WTC11 (cell line): ENCODE measurements at places on chromosomes 5 and 9. TPM values are rescaled to one million over a fixed set of nuclear protein-coding genes. Genes with fewer than 3 reads are reported as not detected.

DNA sequence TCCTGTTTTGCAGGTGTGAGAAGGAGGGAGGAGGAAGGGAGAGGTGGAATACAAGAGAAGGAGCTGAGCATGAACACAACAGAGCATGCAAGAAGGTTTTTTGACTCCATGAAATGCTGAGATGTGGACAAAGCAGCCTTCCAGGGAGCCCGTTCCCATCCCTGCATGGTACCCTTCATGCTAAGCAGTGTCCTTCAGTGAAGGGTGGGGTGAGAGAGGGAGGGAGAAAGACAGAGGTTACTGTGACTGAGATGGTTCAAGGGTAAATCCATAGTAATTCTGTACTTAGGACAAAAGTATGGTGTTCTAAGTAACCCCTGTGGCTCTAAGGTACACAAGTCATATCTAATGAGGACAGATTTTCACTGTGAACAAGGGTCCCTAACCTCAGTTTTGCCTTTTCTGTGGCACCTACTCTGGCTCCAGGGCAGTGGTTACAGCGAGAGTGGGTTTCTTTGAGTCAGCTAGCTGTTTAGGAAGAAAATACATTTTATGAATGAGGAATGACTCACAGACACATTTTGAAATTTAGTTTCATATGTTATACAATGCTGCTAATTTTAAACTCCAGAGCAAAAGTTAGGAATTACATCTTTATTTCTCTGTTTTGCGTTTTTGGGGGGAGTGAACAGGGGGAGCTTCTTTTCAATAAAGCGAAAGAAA is 184.9 kb upstream of the SLC12A2 start:
- DNase-seq, result no peak

DNA sequence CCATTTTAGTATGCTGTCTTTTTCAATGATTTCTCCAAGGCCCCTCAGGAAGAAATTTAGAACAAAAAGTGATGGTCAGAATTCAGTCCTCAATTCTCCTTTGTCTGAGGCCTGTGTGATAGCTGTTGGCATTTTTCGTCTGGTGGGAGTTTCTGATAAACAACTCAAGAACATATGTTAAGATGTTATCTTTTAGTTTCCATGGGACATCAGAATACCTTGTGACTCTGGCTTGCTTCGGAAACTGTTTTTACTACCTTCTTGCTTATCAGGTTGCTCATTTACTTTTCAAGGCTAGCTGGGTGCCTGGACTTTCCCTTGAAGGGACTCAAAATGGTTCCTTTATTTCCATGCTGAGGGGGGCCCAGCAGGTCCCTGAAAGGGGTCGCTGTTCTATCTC is 97.2 kb downstream of the INVS start:
- no peak for DNase-seq

GRCh38 chr9:108655818-108656217 is 200.0 kb downstream of the ACTL7B start:
- no peak for DNase-seq

DNA sequence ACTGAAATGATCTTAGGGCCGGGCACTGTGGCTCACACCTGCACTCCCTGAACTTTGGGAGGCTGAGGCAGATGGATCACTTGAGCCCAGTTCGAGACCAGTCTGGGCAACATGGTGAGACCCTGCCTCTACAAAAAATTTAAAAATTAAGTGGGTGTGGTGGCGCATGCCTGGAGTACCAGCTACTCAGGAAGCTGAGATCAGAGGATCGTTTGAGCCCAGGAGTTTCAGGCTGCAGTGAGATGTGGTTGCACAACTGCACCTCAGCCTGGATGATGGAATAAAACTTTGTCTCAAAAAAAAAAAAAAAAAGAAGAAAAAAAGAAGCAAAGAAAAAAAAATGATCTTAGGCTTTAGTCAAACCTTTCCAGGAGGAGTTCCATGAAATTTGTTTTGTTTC is 41.8 kb downstream of the MEF2C start:
- no peak for DNase-seq

DNA sequence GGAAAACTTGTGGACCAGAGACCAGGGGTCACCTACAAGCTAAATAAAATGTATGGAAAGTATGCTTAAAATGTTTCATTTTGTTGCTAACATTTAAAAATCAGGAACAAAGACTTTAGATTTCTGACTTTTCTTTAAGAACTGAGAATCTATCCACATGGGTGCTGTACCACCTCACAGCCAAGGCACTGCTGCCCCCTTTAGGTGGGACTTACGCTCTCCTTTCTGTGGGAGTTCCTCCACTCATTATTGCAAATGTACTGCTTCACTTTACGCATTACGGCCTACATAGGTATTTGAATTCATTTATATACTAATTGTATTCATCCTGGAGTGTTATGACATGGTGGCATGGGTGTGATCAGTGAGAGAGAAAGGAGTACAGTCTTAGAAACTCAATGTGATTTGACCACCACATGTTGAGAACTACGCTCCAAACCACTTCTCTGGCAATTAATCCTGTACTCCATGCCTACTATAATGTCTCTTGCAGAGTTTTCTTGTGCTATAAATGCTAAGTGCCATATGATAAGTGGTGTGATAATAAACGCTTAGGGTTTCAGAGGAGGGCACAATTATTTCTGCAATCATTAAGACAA is 24.7 kb upstream of the CETN3 start:
- DNase-seq, result peak; percentile 77

DNA sequence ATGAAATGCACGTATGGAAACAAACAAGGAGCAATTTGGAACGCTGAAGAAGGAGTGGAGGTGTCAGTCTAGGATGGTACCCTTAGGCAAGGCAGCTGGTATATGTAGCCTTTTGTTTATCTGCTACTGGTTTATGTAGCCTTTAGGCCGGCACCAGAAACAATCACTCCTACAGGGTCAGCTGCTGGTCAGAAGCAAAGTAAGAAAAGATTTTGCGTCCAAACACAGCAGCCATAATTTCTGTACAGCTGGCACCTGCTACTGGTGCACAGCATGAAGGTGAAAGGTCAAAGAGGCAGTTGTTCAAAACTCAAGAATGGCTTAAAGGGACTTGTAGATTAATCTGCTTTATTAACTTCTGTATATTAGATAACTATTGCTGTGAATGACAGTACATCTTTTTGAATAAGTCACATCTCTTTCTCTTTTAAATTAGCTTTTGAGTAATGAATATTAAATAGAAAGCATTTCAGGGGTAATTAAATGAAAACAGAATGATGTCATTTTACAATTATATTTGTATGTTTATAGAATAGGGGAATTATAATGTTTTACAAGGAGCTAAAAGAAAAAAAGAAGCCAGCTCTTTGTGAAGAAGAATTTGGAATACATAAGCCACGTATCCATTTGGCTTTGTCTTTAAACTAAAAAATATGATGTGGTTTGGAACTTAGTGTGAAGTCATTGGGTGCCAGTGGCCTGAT is 33.1 kb upstream of the TLX3 start:
- no peak for DNase-seq

GRCh38 chr5:140186267-140186671 is 11.3 kb downstream of the CYSTM1 start:
- no peak for DNase-seq

- no peak for DNase-seq
Measured at GRCh38 chr5:60597572-60598320, 102.2 kb downstream of the DEPDC1B start.

CDKN2B-AS1 gene
- 0.21 to 0.24 TPM in 2 of 3 replicates, not detected in the other for total RNA-seq

DNA sequence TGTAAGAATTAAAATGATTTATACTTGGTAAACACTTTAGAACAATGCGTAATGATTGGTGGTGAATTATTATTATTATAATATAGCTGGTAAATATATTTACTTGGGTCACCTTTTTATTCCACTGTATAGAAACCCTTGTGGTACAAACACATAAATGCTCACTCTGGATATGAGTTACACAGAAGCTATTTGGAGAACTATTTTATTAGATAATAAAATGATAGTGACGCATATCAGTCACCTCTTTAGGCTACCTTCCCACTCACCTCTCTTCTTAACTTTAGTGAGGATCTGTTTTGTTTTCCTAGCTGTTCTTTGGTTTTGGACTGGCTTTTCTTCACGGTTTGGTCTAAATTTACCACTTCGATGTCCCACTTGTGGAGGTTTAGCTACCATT is 537.8 kb upstream of the DAP start:
- no peak for DNase-seq

DNA sequence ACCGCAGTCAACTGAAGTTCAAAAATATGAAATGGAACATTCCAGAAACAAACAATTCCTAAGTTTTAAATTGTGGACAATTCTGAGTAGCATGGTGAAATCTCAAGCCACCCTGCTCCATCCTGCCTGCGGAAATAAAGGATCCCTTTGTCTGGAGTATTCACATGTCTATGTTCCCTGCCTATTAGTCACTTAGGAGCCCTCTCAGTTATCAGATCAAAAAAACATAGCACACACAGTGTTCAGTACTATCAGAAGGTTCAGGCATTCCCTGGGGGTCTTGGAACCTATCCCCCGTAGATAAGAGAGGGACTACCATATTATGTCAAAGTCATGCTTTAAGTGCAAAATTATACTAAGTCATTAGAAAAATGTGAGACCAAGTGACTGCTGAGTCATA is 300.8 kb downstream of the SEMA5A start:
- no peak for DNase-seq

GRCh38 chr5:180492226-180492903 is 1.8 kb upstream of the CNOT6 start:
- no peak for DNase-seq

DNA sequence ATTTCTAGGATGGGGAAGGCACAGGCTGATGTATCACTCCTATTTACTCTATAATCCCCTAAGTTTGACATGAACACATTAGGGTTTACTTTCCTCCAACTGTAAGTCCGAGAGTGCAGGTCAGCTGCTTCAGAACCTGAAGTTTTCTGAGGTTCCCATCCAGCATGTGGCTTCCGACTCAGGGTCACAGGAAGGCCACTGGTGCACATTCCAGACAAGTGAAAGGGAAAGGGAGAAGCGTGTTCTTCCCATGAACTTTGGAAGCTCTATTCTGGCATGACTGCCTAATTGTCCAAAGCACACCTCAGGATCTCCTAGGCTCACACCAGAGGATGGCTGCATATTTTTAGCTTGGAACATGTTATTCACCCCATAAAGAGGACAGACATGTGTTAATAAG is 602.6 kb downstream of the SEMA5A start:
- DNase-seq, result no peak

GRCh38 chr9:33459115-33459514 is 11.7 kb upstream of the AQP3 start:
- no peak for DNase-seq

DNA sequence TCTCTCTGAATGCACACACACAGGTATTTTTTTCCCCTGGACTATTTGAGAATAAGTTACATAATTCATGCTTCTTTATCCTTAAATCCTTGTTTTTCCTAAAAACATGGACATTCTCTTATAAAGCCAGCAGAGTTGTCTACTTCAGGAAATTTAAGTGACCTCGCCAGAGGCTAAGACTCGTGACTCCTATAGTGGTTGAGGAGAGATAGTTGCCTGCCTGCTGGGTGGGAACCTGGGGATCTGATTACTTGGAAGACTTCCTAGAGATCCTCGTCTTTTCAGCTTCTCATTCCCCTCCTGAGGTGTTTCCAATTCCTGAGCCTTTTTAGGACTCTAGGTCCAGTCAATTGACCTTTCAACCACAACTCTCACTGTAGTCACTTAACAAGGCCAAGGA is 5.5 kb downstream of the SLC30A5 start:
- DNase-seq, result no peak

- DNase-seq, result peak; percentile 34
Measured at GRCh38 chr9:122219856-122220672, 8.7 kb downstream of the LHX6 start.

- peak; percentile 90 for DNase-seq
Measured at GRCh38 chr9:136847088-136847825, 2.0 kb upstream of the PHPT1 start.

GRCh38 chr5:147751156-147751830 is 31.2 kb downstream of the JAKMIP2 start:
- no peak for DNase-seq

DNA sequence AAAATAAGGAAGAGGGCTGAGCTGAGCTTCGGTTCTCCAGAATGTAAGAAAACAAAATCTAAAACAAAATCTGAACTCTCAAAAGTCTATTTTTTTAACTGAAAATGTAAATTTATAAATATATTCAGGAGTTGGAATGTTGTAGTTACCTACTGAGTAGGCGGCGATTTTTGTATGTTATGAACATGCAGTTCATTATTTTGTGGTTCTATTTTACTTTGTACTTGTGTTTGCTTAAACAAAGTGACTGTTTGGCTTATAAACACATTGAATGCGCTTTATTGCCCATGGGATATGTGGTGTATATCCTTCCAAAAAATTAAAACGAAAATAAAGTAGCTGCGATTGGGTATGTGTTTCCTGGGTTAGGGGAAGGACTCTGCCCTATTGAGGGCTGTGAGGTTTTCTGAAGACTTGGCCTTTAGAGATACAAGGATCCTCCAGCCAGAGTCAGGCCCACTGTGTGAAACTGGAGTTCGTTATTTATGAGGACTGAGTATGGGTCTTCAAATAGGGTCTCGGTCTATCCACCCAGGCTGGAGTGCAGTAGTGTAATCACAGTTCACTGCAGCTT is 3.8 kb downstream of the EGR1 start:
- DNase-seq, result no peak

DNA sequence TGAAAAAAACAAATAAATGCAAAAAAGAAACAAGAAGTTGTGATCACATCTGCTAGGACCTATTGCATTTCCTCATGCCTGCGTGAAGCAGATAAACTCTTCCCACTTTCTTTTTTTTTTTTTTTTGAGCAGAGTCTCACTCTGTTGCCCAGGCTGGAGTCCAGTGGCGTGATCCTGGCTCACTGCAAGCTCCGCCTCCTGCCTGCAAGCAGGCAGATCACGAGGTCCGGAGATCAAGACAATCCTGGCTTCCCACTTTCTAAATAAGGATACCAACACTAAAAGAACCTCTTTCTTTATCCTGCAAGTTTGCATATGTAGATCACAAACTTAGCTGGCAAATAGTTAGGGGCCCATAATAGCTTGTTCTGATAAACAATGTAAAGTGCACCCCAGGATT is 128.6 kb downstream of the ASTN2 start:
- no peak for DNase-seq

DNA sequence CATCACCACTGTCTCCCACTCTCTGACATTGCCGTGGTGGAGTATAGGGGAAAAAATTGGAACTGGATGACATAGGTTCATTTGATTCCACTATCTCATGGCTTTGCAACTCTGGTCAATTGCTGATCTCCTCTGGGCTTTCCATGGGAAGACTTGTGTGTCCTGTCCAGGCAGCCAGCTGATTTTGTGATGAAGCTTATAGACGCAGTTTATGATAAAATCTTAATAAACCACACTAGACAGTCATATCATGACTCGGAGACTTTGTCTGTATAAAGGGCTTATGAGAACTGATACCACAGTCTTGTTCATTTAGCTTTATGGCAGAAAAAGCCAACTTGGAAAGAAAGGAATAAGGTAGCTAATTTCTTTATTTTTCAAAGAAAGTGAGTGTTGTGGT is 296.5 kb downstream of the MAST4 start:
- no peak for DNase-seq

GRCh38 chr5:124729720-124730359 is 16.6 kb downstream of the ZNF608 start:
- DNase-seq, result no peak
